ENCODE measurements at places on chromosomes 12 and 14. TPM values are rescaled to one million over a fixed set of nuclear protein-coding genes. Genes with fewer than 3 reads are reported as not detected.

DNA sequence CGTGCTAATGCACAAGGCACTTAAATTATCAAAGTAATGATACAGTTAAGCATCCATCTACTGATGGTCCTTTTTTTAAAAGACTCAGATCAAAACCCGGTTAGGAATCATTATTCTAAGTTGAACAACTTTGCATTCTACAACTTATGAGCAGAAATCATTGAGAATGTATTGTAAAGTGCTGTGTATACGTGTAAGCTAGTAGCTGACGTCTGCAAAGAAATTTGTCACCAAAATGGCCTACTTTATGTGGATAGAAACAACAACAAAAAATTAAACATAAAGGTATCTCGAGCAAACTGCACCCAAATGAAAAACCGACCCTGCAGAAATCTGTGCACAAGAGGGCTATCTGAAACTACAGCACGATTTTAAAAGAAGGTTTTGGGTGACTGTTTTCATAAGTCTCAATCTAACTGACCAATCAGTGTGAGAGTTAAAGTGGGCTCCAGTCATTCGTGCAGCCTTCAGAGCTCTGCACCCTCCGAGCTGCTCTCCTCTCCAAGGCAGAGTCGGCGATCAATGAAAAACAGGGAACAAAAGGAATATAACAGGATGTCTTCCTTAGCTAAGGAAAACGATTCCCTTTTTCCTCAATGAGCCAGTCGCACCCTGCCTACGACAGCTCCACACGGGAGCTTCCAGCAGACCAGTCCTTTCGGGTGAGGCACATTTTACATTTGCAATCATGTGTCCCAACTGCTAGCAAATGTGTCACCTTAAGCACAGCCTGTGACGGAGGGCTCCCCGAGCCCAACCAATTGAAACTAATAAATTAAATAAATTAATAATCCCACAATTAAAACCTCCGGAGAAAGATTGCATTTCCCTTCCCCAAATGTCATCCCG lies 200.7 kb upstream of the FOXN3 start:
- peak; percentile 87 for DNase-seq

GRCh38 chr12:131346555-131347344 lies 364.1 kb upstream of the SFSWAP start:
- no peak for DNase-seq

DNA sequence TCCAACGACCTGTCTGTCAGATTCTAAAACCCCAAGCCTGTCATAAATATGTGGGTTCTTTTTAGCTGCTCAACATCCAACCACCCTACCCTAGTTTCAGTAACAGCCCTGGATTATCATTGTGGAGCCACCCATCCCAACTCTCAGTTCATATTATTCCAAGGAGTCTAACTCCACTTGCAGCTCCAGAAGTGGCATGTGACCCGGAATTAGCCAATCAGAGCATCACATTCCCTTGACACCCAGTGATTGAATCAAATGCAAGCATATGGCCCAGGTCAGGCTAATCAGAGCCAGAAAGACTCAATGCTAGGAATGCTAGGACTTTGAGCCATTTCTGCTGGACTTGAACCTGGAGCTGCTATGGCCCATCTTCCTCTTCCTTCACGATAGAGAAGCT lies 17.1 kb upstream of the HSP90B1 start:
- no peak for DNase-seq

DNA sequence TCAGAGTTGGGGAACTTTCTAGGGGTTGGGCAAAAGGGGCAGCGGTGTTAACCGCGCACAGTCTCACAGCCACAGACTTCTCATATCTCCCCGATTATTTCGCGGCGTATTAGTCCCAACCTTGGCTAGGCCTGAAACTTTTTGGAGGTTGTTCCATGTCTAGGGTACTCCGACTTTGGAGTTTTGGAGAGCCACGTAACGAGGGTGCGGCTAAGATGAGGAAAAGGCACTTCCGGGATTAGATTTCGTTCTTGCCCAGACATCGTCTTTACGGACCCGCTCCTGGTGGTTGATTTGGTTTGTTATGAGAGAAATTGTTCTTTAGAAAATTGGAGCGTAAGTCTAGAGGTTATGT lies 513 bp downstream of the CCNK start:
- peak; percentile 70 for DNase-seq

KCNMB4 gene
- total RNA-seq = 8.2 TPM

- no peak for DNase-seq
These were observed 131.9 kb upstream of the DDHD1 start for GRCh38 chr14:53285064-53285463.

- no peak for DNase-seq
These were observed 20.6 kb downstream of the ATF1 start for GRCh38 chr12:50784501-50784900.

DNA sequence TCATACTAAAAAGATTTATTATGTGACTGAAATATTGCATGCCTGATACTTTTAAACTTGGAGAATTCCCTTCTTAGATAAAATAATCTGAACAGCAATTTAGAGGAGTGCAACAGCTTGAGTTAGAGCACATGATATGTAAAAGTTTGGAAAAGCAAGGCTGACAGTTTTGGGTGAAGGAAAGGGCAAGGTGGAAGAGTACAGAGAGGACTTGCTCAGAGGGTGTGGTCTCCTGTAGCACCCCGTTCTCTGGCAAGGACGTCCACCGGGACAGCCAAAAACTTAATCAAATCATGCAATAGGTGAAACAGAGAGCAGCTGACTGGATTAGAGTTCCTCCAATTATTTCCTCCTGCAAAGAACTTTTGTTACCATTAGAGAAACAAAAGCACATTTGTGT lies 65.2 kb upstream of the PDZRN4 start:
- peak; percentile 43 for DNase-seq

Measured in muscle of leg (tissue), 16 donors.